ENCODE measurements at places on chromosomes 3 and 15.

DNA sequence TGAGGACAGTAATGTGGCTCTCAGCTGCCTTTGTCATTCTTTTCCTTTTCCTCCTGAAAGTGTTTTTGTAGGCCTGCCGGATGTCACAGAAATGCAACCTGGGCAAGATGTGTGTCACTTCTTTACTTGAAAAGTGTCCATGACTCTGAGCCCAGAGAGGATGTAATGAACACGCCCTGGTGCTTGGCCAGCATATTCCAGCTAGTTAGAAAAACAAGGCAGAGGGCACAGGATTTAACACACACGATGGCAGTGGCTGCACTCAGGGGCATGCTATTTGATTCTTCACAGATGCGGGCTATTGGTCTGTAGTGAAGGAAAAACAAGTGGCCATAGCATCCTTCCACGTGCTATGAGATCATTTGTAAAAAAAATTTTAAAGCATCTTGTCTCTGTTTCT lies 30.3 kb upstream of the PTX3 start:
- no peak for DNase-seq

DNA sequence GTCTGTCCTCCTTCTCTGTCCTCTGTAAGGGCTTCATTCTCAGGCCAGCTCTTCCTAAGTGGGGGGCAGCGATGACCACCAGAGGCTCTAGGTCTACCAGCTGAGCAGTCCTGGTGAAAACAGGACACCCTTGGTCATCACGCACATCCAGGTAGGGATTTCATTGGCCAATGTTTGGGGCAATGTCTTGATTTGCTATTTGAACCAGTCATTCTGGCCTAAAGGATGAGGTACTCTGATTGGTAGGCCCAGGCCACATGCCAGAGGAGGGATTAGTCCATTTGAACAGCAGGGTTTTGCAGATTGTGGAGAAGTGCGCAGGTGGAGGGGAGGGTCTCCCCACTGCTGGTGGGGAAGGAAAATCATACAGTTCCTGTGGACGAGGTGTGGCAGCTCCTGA lies 57.3 kb downstream of the PLXNA1 start:
- DNase-seq: no peak

DNA sequence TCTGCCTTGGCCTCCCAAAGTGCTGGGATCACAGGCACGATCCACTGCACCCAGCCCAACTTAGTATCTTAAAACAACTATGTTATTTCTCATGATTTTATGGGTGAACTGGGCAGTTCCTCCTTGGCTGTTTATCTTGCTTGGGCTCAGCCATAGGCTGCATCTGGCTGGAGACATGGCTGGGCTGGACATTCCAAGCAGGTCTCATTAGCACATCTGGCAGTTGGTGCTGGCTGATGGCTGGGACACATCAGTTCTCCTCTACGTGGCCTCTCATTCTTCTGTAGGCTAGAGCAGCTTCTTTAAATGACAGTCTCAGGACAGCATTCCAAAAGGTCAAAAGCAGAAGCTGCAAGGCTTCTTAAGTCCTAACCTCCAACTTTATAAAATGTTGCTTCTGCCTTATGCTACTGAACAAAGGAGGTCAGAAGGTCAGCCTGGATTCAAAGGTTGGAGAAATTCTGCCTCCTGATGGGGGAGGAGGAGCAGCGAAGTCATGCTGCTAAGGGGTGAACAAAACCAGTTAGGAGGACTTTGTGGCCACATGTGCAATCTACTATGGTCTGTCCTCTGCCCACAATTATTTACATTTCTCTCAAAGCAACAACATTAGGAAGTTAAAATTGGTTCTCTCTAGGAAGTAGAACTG lies 144.0 kb downstream of the AQP9 start:
- no peak for DNase-seq

DNA sequence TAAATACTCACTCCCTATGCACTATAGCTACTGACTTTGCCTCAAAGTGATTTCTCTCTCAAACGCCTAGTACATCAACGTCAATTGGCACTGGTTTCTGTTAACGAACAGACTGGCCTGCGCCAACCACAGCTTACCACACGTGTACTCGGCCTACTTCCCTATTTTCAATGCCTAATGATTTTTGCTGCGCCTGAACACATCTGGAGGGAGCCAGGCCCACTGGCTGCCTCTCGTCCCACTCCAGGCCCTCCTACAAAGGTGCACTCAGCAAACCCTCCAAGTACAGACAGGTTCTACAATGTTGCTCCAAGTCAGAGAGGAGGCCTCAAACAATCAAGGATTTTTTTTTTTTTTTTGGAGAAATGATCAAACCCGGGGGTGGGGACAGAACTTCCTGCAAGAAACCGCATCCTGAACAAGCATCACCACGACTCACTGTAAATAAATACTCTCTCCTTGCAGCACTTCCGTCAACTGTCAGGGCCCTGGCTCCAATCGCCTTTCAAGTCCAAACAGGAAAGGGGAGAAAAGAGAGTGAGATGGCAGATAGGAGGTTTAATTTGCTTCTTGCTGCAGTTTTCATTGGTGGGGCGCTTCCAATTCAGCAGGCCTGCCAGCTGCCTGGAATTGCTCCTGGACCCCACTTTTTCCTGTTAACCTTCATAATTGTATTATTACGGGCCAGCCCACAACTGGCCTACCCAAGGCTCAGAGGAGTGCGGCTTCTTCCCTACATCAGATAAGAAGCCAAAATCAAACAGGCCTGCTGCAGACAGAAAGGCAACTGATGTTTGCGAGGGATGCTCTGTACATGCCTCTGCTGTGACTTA lies 139.3 kb downstream of the FOXP1 start:
- DNase-seq: no peak

DNA sequence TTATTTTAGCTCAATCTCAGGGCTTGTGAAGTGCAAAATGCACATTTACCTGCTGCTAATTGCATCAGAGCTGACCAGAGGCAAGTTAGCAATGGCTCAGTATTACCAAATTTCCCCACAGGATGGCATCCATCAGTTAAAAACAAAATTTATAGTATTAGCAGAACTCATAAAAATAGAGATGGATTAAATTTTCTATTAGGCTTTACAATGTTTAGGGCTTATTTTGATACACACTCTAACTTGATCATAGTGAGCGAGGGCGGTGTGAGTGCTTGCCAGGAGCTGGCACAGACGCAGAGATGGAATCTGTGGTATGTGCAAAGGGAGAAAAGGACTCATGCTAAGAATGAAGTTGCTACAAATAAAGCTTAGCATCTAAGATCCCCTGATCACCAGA lies 241.0 kb downstream of the NSUN3 start:
- DNase-seq: peak; percentile 0

- peak; percentile 33 for DNase-seq
Measured at GRCh38 chr15:61227269-61227949, 1.7 kb downstream of the RORA start.

DNA sequence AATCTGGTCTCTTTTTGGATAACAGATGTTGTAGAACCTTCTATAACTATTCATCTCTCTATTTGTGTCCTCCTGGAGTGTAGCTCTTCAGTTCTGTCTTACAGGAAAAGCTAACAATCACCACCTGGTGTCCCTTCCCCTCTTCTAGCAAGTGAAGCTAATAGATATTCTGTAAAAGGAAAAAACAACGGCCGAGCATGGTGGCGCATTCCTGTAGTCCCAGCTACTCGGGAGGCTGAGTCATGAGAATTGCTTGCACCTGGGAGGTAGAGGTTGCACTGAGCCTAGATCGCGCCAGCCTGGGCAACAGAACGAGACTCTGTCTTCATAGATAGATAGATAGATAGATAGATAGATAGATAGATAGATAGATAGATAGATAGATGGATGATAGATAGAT lies 779.4 kb downstream of the TUSC7 start:
- no peak for DNase-seq

DNA sequence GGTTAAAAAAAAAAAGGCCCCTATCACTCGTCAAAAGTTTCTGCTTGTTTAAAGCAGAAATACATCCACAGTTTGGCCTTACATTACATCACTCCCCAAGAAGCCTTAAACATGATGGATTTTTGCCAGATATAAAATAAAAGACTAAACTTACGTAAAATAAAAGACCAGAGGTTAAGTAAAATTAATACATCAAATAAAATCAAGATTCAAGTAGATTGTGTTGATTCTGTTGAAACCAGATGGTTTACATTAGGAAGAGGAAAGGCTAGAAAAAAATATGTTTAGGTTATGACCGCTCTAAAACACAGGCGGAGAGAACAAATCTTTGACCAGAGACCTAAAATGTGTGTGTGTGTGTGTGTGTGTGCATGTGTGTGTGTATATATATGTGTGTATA lies 104.1 kb downstream of the DUT start:
- DNase-seq: no peak

DNA sequence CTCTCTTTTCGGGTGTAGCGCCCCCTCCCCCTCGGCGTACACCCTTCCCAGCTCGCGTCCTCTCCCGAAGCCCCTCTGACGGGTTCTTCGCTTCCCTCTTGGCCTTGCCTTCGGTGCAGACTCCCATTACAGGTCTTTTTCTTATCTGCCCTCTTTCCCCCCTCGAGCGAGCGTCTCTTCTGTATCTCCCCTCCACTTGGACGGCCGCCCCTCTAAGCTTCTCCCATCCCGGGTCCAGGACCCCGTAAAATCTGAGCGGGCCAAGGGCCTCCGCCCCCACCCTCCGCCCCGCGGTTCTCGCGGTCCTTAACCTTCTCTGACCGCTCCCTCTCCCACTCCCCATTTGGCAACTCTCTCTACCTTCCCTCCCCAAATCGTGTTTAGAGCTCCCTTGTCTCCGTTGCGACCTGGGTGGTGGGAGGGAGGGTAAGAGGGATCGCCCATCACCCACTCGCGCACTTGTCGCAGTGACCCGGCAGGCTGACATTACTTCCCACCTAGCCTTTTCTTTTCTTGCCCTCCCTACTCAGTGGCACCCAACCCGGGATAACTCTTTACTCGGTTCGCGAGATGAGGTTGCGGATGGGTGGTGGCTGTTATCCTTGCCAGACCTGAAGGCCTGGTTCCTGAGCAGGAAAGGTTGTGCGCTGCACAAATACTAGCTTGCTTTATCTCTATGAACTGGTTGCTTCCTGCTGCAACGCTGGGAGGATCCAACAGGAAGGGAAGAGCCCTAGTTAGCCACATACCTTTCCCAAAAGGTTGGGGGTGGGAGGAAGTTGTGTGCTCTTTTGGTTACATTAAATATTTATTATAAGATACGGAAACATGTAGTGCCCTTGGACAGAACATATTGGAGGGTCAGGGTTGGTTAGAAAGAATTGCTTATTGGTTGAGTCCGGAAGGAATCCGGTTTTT lies 922 bp downstream of the RAB11A start:
- DNase-seq: no peak

- no peak for DNase-seq
Measured at GRCh38 chr15:66580643-66581042, 14.8 kb upstream of the LCTL start.

DNA sequence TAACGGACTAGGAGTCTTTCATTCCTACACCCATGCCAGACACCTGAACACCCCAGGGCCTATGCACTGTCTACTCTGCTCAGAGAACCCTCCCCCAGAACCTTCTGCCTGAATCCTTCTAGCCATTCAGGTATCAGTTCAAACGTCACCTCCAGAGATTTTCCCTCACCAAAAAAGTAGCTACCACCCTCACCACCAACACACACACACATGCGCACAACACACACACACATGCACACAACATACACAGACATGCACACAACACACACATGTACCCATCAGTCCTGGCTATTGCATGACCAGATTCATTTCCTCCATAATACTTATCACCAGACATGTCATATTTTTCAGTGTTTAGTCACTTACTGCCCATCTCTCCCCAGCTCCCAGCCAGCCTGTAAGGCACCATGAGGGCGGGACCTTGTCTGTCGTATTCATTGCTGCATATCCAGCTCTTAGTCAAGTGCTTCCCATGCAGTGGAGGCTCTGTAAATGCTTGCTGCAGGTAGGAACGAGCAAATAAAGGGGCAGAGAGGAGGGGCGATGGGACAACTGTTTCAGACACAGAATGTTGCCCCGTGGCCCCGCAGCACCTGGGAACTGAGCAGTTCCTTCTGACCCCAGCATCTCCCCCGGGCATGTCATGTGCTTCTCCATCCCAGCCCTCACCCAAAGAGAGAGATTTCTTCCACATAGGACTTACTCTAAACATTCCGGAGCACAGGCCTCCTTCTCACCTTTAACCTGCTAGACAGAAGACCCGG lies 29.2 kb downstream of the XXYLT1 start:
- DNase-seq: no peak

DNA sequence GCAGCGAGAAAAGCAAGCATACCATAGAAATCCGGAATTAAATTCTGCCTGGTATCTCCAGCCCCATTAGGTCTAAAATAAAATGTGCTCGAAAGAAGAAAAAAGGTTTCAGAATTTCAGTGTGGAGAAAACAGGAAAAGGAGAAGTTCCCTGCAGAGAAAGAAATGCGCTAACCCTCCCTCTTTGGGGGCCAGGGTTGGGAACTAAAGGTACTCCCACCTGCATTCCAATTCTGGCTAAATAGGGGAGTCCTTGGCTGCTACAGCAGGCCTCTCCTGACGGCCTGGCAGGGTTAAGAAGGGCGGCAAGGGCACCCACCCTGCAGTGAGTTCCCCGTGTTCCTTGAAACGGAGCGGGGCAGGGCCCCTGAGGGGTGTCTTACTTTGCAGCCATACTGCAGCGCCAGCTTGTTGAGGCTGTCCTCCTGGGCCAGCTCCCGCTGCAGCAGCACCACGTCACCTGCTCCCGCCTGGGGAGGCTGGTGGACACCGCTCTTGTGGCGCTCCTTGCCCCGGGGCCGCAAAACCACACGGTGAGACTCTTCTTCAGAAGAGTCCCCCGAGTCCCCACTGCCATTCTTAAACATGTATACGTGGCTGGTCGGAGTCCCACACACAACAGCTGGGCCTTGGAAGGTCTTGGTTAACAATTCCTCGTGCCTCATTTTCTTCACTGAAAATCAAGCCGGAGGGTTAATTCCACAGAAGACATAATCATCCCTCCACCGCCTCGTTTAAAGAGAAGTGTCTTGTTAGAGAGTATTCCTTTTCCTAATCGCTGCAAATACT lies 1.7 kb downstream of the LYSMD4 start:
- no peak for DNase-seq

DNA sequence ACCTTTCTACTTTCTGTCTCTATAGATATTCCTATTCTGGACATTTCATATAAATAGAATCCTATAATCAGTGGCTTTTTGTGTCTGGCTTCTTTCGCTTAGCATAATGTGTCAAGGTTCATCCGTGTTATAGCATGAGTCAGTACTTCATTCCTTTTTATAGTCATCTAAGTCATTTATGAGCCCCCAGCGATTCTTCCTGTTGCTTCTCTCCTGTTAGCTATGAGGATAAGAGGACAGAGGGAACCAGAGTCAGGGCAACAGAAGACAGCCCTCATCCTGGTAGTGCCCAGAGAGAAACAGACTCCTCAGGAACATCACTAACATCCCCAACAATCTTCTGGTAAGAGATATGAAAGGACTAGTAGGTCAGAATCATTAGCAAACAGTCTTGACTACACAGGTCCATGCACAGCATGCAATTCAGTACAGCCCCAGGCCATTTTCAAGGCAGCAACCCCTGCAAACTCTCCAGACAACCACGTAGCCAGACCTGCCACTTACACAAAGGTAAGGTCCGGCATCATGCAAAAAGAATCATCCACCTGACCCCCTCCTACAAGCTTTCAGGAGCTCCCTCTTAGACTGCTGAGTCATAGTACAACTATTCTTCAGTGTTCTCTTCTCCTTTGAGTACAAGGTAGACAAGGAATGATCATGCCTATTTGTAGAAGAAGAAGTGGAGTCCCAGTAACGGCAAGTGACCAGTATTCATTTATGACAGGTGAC lies 91.5 kb downstream of the MYLK start:
- DNase-seq: no peak
